ENCODE measurements at places on chromosomes 6 and 20.

DNA sequence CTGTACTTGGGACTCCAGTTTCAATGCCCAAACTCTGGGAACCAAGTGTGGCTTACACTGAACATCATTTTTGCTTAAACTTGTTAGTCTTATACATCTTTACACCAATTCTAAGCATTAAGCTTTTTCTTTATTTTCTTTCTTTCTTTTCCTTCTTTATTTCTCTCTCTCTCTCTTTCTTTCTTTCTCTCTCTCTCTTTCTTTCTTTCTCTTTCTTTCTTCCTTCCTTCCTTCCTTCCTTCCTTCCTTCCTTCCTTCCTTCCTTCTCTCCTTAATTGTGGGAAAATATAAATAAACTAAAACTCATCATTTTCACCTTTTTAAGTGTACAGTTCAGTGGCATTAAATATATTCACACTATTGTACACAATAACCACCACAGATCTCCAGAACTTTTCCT, 31.6 kb upstream of the HLA-DQA2 start:
- no peak for DNase-seq

DNA sequence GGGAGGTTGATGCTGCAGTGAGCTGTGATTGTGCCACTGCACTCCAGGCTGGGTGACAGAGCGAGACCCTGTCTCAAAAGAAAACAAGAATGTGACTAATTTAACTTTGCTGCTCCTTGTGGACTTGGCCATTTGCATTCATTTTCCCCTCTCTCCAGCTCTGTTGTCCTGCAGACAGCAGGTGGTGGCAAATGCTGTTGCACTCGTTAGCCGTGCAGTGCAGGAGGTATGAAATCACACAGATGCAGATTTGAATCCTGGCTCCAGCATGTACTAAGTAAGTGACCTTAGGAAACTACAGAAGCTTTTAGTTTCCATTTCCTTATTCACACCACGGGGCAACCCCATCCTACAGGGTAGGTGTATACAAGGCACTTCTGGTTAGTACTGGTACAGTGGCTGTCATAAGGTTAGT, 9.6 kb upstream of the BEND3 start:
- peak; percentile 44 for DNase-seq

- DNase-seq, result no peak
These were observed 112.4 kb upstream of the SNX9 start for GRCh38 chr6:157710604-157711003.

DNA sequence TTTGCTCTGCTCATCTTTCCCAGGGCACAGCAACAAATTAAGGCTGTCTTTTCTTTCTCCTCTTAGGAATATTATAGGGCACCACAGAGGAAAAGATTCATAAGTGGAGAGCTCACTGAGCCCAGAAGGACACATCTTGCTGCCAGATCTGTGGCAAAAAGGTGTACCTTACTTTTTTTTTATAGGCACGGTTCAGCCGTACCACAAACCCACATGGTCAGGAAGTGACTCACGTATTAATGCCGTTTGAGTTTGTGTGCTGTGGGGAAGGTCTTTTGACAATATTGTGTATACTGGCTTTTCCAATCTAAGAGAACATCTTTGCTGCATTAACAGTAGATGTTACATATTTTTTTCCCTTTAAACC, 28.4 kb downstream of the PAQR8 start:
- DNase-seq, result no peak

- no peak for DNase-seq
These were observed 236.8 kb upstream of the MARCKS start for GRCh38 chr6:113620386-113620785.

GRCh38 chr20:53738945-53739798, 145.5 kb upstream of the ZNF217 start:
- no peak for DNase-seq

DNA sequence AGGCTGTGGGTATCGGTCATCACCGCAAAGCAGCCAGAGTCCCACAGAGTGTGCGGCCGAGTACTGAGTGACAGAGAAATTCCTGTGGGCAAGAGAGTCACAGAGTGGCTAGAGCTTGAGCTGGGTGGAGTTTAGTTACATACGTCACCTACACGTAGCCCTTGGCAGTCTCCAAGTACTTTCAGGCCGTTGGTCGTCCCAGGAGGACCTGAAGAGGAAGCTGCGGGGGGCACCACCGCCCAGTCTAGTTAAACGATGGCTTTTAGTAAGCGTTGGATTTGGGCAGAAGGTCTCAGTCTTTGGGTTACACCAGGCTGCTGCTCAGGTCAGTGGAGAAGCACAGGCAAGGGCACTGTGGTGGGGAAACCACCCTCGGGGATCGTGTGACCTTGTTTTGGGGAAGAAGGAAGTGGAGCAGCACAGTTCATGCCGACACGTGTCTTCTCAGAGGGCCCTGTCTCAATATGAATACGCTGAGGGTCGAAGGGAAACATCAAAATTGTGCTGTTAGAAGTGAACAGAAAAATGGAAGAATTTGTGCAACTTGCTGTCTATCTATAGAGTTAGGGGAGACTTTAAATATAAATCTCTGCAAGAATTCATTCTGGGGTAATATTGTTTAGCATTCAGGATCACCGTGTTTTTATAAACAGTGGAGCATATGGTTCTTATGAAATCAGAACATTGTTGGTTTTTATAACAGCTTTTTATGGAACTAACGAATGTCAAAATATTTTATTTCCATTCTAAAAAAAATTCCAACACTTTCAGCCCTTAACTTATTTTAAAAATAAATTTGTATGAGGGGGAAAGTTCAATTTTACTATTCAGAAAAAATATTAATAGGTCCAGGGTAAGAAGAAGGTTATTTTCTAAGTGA, 28.6 kb downstream of the KIF25 start:
- DNase-seq, result no peak

DNA sequence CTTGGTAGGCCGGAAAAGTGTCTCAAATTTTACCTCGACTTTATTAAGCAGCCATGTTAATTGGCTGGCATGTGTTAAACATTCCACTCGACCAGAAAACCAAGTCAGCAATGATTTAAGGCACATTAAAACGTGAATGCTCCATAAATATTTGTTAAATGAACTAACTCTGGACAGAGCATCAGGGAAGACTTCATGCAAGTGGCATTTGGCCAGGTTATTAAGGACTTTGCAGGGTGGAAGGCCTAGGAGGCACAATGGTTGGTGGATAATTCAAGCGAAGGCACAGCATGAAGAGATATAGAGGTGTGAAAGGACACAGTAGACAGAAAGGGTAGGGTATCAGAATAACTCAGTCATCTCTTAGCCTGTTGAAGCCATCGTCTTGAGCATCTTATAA, 23.0 kb downstream of the ELOVL5 start:
- DNase-seq, result no peak

DNA sequence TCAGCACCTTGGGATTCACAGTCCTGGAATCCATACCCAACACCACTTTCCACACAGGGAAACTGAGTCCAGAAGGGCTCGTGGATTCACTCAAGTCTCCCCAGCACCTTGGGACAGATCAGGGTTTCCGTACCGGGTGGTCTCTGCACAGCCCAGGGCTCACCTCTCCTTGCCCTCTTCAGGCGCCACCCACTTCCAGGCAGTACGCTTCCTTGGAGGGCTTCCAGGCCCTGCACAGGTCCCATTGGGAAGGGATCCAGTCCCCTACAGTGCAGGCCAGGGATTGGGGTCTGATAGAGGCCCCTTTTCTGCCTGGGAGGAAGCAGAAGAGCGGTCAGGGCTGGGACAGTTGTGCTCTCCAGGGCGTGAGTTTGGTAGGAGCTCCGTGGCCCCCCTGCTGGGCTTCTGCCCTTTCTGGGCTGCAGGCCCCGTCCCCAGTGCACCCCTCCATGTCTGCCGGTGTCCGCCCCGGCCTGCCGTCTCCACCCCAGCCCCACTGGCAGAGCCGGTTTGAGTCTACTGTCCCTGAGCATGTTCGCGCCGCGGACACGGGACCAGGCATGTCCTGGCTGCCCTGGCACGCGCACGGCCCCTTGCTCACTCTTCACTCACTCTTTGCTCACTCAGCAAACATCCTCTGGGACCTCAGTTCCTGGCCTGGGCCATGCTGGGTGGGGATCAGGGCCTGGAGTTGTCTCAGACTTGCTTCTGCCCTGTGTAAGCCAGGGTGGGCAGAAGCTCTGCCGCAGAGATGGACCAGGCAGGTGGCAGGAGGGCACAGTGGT, 12.6 kb downstream of the SRC start:
- DNase-seq, result no peak

DNA sequence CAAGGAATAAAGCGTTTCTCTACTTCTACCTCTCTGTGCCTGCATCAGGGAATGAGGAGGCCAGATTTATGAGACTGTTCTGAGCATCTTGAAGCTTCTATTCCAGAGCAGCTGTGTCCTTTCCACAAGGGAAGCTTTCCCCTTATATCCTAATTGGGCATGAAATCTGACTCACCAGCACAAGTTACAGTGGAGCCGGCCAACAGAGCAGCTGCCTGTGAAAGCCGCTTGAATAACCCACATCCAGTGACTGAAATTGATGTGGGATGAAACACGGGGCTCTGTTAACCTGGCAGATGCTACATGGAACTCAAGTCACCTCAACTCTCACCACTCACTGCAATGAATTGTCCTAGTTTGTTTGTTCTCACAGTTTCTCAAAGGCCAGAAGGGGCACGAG, 400.3 kb downstream of the TFAP2A start:
- DNase-seq, result no peak

All from WERI-Rb-1 (cell line).